ENCODE measurements at places on chromosomes 5 and 9.

DNA sequence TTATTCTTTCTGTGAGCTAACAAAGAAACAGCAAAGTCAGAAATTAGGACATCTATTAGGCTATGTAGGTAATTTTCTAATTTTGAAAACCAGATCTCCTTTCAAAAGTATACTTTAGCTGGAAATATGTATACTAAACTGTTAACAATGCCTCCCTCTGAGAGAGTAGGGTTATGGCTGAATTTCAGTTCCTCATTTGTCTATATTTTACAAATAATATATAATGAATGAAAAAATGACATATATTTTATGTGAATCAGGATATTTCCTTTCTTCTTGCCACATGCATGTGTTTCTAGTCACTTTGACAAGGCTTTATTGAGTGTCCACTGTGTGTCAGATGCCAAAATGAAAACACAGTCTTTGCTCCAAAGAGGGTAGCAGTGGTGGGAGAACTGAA is 15.4 kb downstream of the HACD4 start:
- no peak for DNase-seq

- DNase-seq: no peak
Measured at GRCh38 chr5:6743161-6743560, 29.9 kb downstream of the TENT4A start.

DNA sequence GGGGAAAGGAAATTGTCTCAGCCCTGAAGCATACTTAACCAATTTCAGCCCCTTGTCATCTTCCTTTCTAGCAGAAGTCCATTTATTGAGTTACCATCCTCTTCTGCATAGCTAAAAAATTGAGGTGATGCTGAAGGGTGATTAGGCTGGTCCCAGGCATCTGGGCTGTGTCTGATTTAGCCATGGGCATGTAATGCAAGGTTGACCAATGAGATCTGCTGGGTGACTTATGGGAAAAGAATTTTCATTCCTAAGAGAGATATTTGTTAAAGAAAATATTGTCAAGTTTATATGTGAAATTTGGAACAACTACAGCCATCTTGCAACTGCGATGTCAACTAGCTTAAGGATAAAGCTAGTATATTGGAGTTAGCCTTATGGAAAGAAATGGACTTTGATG is 5.1 kb downstream of the ITGA2 start:
- DNase-seq: no peak

- no peak for DNase-seq
Measured at GRCh38 chr9:8014997-8015682, 215.6 kb upstream of the DMAC1 start.

- no peak for DNase-seq
Measured at GRCh38 chr9:75395336-75395735, 307.0 kb downstream of the OSTF1 start.

GRCh38 chr9:20788526-20789451 is 104.7 kb downstream of the FOCAD start:
- DNase-seq: no peak
